Pancreas (tissue), 10 donors: ENCODE measurements at places on chromosomes 13 and 19. TPM values are rescaled to one million over a fixed set of nuclear protein-coding genes. Genes with fewer than 3 reads are reported as not detected.

The TEAD2 gene
- total RNA-seq: 30.6 TPM

The SYNE4 gene
- total RNA-seq: 3.8 TPM

The PSG2 gene
- total RNA-seq: not detected

The USHBP1 gene
- total RNA-seq: 2.4 TPM

The FCGBP gene
- 9.2 TPM for total RNA-seq

The TBXA2R gene
- 0.49 TPM for total RNA-seq

The NOP53 gene
- total RNA-seq: 423 TPM

The WDR62 gene
- total RNA-seq: 0.34 TPM

The KANK3 gene
- 2.0 TPM for total RNA-seq

The ZNF773 gene
- 3.1 TPM for total RNA-seq

- no peak for DNase-seq
Observed at GRCh38 chr13:37602733-37603381, 4.3 kb upstream of the POSTN start.

DNA sequence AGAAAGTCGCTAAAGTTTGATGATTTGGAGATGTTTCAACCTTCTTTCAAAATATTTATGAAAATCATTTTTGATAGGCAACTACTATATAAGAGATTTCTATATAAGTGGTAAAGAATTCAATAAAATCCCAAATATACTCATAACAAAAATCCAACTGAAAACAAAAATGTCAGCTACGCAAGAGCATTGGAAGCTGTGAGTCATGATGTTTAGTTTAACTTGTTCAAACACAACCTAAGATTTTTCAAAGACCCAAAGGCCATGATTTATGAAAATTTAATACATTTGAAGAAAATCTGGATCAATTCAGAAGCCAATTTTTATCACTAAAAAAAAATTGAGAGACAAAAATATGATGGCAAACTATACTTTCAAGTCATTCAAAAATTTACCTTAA lies 226.6 kb downstream of the MZT1 start:
- no peak for DNase-seq

- no peak for DNase-seq
Observed at GRCh38 chr13:51638216-51638871, 54.1 kb downstream of the WDFY2 start.

DNA sequence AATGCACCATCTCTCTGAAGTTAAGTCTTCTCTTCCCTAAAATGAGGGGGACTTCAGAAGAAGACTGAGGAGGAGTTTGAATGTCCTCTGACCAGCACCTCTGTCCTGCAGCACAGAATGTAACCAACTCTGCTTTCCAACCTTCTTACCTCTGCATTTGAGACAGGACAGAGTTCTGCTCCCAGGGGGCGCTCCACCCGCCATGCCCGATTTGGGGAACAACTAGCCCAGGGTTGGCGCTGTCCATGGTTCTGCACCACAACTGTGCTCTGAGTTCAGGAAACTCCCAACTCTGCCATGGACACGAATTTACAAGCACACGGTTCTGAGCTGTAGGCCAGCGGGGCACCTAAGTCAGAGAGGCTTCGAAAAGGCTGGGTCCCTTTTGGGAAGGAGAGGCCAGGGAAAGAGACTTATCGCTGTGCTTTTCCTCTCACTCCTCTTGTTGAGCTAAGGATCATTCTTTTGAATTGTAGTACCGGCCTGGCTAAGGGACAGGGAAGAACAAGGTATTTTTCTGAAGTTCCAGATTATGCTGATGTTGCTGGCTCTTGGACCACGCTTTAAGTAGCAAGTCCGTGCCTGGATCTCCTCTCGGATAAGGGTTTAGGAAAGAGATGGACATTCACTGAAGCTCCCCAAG lies 22.2 kb downstream of the SIGLEC5 start:
- peak; percentile 74 for DNase-seq

DNA sequence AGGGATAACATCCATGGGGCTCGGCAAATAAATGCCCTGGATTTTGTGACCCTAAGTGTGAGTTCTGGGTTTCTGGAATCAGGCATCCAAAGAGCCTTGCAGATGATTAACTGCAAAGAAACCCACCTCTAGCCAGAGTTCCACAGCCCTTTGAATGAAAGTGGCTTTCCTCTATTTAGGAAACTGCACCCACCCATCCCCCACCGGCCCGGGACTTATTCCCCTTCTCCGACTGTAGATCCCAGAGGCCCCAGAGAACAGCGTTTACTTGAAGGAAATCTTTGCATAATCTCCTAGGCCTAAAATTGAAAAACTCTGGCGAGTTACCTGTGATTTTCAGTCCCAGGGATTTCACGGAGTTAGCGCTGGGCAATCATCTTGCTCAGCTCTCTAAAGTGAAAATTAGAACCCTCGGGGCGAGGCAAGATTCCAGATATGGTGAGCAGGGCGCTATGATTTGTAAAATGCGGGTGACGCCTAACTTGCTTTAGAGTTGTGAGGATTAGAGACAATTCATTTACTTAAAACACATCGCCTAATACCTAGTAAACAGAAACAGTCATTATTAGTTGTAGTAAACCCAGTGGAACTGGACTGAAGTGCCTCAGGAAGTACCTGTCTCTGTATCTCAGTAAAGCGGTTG lies 9.4 kb downstream of the URAD start:
- no peak for DNase-seq

DNA sequence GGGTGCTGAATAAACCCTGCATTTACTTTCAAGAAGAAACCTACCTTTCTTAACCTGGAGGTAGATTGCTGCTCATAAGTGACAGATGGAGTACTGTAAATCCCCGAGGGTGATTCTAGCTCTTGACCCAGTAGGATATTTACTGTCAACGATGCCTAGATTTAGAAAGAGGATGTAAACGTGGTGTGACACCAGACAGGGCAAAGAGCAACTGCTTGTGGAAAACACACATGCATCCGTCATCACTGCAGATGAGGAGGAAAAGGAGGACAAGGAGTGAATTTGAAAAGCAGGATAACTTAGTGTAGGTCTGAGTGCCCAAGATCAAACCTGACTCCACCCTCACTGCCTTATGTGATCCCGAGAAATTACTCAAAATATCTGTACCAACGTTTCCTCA lies 9.8 kb upstream of the CLN5 start:
- no peak for DNase-seq

DNA sequence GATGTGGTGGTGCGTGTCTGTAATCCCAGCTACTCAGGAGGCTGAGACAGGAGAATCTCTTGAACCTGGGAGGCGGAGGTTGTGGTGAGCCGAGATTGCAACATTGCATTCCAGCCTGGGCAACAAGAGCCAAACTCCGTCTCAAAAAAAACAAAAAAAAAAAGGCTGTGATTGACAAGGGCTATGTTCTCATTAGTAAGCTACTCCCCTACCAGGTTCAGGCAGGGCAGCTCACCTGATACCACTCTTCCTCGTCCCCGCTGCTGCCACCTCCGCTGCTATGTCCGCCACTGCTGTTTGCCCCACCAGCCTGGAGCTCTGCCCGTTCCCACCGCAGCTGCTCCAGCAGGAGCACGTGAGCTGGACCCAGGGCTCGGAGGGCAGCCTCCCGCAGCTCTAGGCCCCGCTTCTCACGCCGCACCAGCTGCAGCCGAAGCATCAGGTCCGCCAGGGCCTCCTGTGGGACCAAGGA lies 9.4 kb downstream of the USHBP1 start:
- peak; percentile 84 for DNase-seq

GRCh38 chr13:29847501-29847983 lies 2.9 kb downstream of the UBL3 start:
- DNase-seq: peak; percentile 33

- no peak for DNase-seq
Observed at GRCh38 chr19:47377801-47378200, 28.7 kb downstream of the DHX34 start.

DNA sequence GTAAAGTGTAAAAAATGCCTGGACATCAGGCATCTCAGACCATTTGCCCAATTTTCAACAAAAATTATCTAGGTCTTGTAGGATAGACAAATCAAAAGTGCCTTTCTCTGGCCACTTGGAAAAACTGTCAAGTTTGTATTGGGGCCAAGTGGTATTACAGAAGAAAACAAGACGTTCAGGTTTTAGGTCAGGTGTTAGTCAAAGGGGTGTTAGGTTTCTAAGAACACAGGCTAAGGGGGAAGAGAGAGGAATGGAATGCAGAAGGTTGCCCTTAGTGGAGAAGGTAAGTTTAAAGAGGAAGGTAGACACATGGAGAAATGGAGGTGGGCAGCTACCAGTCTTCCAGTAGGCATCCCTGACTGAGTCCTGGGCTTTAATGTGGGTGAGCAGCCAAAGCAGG lies 19.9 kb upstream of the ZNF561 start:
- no peak for DNase-seq

GRCh38 chr19:15779756-15780476 lies 7.5 kb upstream of the OR10H5 start:
- DNase-seq: peak; percentile 74
